ENCODE measurements at places on chromosomes 5 and 9. TPM values are rescaled to one million over a fixed set of nuclear protein-coding genes. Genes with fewer than 3 reads are reported as not detected.

Gene ENTREP1
- polyA plus RNA-seq = not detected

GRCh38 chr5:149782018-149782894, 52.1 kb downstream of the PPARGC1B start:
- DNase-seq = peak; percentile 41

DNA sequence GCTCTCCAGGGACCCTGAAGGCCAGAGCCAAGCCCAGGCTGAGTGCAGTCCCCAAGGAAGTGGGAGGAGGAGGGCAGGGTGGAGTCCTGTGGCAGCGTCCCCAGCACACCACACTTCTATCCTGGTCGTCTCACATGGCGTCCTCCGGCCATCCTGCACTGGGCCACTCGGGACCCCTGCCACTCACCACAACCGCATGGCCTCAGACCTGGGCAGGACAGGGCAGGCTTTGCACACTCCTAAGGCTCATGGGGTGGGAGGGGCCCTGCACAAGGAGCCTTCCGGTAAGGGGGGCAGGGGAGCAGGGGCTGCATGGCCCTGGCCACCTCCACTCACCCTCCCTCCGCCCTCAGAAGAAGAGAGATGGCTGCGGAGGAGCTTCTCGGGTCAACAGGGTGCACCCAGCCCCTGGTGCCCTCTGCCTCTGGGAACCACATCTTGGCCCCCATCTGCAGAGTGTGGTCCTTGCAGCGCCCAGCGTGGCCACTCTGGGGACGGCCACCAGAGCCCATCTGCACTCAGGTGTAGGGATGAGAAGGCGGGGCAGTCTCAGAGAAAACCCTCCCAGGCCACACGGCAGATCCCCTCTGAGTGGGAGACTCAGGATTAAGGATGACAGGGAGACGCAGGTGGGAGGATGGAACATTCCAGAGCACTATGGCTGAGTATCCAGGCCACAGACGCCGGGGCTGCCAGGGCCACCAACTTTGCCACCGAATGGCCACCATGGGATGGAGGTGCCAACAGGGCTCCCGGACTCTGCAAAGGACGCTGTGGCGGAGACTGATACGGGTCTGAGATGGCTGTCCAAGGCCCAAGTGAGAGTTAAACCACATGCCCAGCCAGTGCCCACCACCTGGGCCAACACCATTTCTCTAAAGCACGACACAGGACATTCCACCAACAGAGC, 7.6 kb downstream of the TPPP start:
- DNase-seq = no peak

DNA sequence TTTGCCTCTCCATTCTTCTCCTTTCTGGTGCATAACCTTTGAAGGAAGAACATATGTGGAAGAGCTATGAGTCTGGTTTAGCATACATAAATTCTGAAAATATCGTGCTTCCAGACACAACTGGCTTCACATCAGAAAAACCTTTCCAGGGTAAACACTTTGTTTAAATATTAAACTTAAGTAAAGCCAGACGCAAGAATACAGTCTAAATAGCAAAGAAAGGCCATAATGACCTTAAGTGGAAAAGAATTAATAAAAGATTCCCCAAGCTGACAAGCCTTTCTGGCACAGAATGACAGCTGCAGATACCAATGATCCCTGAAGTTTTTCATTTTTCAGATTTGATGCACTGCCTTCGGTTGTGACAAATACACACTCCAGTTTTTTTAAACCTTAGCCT, 13.5 kb upstream of the TSSK1B start:
- DNase-seq = no peak

GRCh38 chr9:100724886-100725285, 147.0 kb downstream of the CAVIN4 start:
- no peak for DNase-seq

DNA sequence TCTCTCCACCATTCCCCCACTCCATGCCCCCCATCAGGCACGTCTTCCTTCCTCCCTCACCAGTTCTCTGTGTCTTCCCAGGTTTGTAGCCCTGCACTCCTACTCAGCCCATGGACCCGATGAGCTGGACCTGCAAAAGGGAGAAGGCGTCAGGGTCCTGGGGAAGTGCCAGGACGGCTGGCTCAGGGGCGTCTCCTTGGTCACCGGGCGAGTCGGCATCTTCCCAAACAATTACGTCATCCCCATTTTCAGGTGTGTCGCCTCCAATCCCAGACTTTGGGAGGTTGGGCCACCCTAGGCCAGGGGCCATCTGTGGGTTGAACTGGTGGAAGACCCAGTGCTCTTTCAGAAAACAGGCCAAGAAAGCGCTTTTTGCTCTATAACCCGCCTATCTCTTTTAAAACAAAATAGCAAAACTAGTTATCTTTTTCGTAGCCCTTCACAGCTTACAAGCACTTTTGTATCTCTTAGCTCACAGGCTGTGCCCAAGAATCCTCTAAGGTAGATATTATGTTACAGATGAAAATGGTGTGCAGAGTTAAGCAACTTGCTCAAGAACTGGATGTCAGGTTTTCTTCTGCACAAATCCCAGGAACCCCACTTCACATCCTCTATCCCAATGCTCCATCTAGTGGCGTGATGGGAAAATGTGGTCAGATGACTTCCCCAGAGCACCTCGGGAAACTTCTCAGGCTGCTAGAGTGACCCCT, 56.2 kb downstream of the PLAC8L1 start:
- DNase-seq = peak; percentile 80

GRCh38 chr5:88063813-88064212, 204.8 kb downstream of the TMEM161B start:
- no peak for DNase-seq

Measured in small intestine (tissue), 16 donors.